ENCODE measurements at places on chromosomes 3 and 15.
A peak's percentile ranks its signal among the peaks of the same experiment; 100 is the strongest.

- no peak overlapping the region for H3K4me3 ChIP-seq
- peaks cover 2% of the 10 kb centered on the region for H3K4me1 ChIP-seq
- no peaks in the 10 kb centered on the region for H3K36me3 ChIP-seq
- no peak overlapping the region for H3K27ac ChIP-seq
These were observed 20.8 kb upstream of the VPS8 start for GRCh38 chr3:184791171-184791570.

DNA sequence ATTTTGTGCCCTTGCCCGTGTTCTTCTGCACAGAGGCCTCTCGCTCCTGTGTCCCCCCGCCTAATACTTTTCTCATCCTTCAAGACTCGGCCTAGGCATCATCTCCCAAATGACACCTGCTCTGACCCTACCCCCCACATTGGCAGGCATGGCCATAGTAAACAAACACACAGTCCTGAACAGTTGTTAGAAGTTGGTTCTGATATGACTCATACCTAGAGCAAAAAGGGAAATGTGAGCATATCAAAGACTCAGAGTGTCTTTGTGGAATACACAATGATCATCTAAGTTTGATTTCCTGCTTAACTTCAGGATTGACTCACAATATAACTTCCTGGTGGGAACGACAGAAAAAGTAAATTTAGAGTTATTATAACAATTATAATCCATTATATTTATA, 120.5 kb downstream of the POLR2M start:
- no peak for DNase-seq
- H3K4me1 ChIP-seq = no peaks in the 10 kb centered on the region
- no peak overlapping the region for H3K4me3 ChIP-seq
- no peaks in the 10 kb centered on the region for H3K36me3 ChIP-seq
- no peaks in the 10 kb centered on the region for H3K27me3 ChIP-seq

GRCh38 chr3:132563420-132564069, 33.5 kb upstream of the ACKR4 start:
- DNase-seq = no peak
- H3K4me3 ChIP-seq = no peak overlapping the region
- no peaks in the 10 kb centered on the region for H3K4me1 ChIP-seq
- no peaks in the 10 kb centered on the region for H3K36me3 ChIP-seq
- no peaks in the 10 kb centered on the region for H3K27me3 ChIP-seq
- H3K27ac ChIP-seq = no peak overlapping the region

- no peak for DNase-seq
- H3K4me3 ChIP-seq = no peak overlapping the region
- no peaks in the 10 kb centered on the region for H3K36me3 ChIP-seq
- no peak overlapping the region for H3K27ac ChIP-seq
These were observed 459.4 kb upstream of the TGFBR2 start for GRCh38 chr3:30146978-30147377.

- no peaks in the 10 kb centered on the region for H3K36me3 ChIP-seq
- DNase-seq = no peak
- no peaks in the 10 kb centered on the region for H3K4me1 ChIP-seq
- no peaks in the 10 kb centered on the region for H3K27me3 ChIP-seq
- no peak overlapping the region for H3K27ac ChIP-seq
These were observed 38.6 kb upstream of the RAF1 start for GRCh38 chr3:12702501-12702900.

- H3K27ac ChIP-seq = no peak overlapping the region
- H3K36me3 ChIP-seq = no peaks in the 10 kb centered on the region
- no peaks in the 10 kb centered on the region for H3K27me3 ChIP-seq
- H3K4me3 ChIP-seq = no peak overlapping the region
- no peaks in the 10 kb centered on the region for H3K4me1 ChIP-seq
These were observed 117.5 kb downstream of the FAM174B start for GRCh38 chr15:92538115-92538514.

GRCh38 chr3:35638980-35639253, 408 bp upstream of the ARPP21 start:
- H3K36me3 ChIP-seq = no peaks in the 10 kb centered on the region
- DNase-seq = no peak
- no peak overlapping the region for H3K4me3 ChIP-seq

DNA sequence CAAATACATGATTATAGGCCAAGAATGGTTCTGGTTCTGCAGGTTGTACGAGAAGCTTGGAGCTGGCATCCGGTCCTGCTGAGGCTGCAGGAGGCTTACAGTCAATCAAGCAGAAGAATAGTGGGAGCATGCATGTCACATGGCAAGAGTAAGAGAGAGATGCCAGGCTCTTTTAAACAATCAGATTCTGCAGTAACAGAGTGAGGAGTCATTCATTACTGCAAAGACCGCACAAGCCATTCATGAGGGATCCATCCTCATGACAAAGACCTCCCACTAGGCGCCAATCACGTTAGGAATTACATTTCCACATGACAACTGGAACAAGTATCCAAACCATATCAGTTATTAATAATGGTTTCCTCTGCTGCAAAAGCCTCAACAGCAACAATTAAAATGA, 536.8 kb downstream of the CADM2 start:
- H3K27ac ChIP-seq = no peak overlapping the region
- H3K4me3 ChIP-seq = no peak overlapping the region
- no peaks in the 10 kb centered on the region for H3K27me3 ChIP-seq
- no peak for DNase-seq
- H3K36me3 ChIP-seq = no peaks in the 10 kb centered on the region

- H3K27me3 ChIP-seq = no peaks in the 10 kb centered on the region
- no peaks in the 10 kb centered on the region for H3K36me3 ChIP-seq
- peak overlapping the region; percentile 70 for H3K27ac ChIP-seq
- DNase-seq = peak; percentile 90
These were observed 55.4 kb downstream of the SETD2 start for GRCh38 chr3:47108546-47108945.

GRCh38 chr15:99909592-99910295, 176.5 kb upstream of the LYSMD4 start:
- no peak overlapping the region for H3K27ac ChIP-seq
- H3K4me3 ChIP-seq = no peak overlapping the region
- H3K4me1 ChIP-seq = no peaks in the 10 kb centered on the region
- no peaks in the 10 kb centered on the region for H3K36me3 ChIP-seq

DNA sequence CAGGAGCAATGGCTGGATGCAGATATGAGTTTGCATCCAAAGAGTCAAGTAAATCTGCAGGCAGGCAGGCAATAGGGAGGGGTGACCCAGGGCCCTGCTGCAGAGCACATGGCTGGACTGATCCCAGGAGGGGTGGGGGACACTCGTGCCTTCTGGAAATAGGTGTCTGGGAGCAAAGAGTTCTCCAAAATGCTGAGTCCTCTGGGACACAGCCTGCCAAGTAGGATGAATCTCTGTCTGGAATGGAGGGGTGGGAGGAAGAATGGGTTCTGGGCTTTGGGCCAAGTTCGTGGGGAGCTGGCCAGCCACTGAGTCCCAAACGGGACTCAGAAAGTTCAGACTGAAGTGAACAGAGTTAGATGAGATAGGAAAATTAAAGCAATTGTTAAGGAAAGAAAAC, 214.5 kb downstream of the MTHFS start:
- DNase-seq = no peak
- no peak overlapping the region for H3K27ac ChIP-seq
- H3K4me3 ChIP-seq = no peak overlapping the region

DNA sequence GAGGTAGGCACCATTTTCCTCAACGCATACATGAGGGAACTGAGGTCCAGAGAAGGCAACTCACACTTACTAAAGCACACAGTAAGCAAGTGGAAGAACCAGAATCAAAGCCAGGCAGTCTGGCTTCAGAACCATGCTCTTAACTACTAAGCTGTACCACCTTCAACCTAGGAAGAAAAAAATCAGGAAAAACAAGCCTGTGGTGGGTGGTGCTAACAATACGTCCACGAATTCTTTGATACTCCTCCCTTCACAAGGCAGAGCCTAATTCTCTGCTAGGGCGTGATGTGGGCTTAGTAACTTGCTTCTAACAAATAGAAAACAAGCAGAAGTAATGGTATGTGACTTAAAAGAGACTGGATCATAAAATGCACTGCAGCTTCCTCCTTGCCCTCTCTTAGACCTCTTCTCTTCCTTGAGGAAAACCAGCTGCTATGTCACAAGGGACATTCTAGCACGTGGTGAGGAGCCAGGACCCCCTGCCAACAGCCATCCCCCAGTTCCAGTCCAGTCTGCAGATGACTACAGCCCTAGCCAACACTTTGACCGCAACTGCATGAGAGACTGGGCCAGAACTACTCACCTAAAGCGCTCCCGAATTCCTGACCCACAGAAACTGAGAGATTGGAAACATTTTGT, 36.9 kb downstream of the HACD2 start:
- no peaks in the 10 kb centered on the region for H3K4me1 ChIP-seq
- no peak overlapping the region for H3K4me3 ChIP-seq
- no peaks in the 10 kb centered on the region for H3K36me3 ChIP-seq
- DNase-seq = no peak

DNA sequence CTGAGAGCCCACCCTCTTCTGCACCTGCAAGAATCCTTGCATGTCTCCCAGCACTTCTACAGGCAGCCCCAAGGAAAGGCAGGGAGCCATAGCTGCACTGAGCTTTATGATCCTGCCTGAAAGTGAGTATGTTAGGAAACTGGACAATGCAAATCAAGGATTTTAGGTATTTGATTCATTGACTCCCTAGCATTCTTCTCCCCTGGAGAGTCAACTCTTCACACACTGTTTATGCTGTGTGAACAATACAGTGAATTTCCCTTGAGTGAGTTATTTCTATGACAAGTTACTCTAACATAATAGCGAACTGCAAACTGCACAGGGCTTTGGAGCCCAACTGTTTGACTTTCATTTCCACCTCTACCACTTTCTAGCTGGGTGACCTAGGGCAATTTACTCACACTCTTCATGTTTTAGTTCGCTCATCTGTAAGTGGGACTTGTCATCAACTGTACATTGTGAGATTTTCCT, 96.0 kb upstream of the PHLDB2 start:
- H3K36me3 ChIP-seq = no peaks in the 10 kb centered on the region
- H3K27me3 ChIP-seq = no peaks in the 10 kb centered on the region

DNA sequence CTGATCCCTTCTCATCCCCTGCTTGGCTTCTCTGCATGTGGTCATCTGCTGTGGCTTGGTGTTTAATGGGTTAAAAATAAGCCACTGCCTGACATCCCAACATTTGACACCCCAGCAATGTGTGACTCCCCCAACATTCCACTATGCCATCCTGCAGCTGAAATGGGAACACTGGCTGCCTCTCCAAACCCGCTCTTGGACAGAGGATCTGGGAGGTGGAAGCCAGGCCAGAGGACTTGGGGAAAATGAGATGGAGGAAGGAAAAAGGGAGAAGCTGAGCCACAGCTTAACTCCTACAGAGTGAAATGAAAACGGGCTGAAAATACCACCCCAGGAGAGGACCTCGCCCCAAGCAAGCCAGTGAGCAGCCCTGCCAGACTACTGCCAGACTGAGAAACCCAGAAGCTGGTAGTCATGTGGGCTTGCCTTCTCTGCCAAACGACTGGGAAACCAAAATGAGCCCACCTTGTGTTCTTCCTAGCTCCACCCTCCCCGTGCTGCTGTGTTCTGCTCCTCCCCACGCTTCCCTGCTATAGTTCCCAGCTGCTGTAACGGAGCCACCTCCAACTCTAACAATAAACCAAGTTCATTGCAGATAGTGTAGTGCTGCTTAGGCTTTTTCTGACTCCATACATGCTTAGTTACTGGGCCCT, 13.7 kb downstream of the MAP1A start:
- H3K4me1 ChIP-seq = peaks cover 8% of the 10 kb centered on the region
- no peak overlapping the region for H3K4me3 ChIP-seq
- H3K27ac ChIP-seq = no peak overlapping the region
- DNase-seq = peak; percentile 27

- DNase-seq = no peak
- no peaks in the 10 kb centered on the region for H3K27me3 ChIP-seq
- H3K27ac ChIP-seq = no peak overlapping the region
- no peak overlapping the region for H3K4me3 ChIP-seq
- no peaks in the 10 kb centered on the region for H3K4me1 ChIP-seq
These were observed 437.4 kb downstream of the GABRG3 start for GRCh38 chr15:27408428-27408827.

- no peaks in the 10 kb centered on the region for H3K36me3 ChIP-seq
- no peak overlapping the region for H3K27ac ChIP-seq
- DNase-seq = no peak
- H3K4me1 ChIP-seq = peaks cover 15% of the 10 kb centered on the region
These were observed 4.7 kb downstream of the EHD4 start for GRCh38 chr15:41967506-41968206.

DNA sequence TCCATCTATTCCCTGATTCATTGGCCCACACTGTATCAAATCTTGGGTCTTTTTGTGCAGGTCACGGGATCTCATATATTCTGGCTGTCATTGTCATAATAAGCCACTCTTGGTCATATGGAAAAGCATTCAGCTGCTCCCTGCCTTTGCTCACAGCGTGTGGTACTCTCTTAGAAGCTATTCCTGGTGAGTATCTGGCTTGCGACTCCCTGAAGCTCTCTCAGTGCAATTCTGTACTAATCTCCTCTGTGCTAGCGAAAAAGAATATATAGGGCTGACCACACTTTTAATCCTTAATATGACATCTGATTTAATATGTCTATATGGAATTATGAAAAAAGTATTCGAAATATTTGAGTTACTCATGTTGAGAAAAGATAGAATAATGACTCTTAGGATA, 440.8 kb upstream of the GBE1 start:
- H3K36me3 ChIP-seq = no peaks in the 10 kb centered on the region
- no peak for DNase-seq
- no peaks in the 10 kb centered on the region for H3K4me1 ChIP-seq
- no peak overlapping the region for H3K27ac ChIP-seq
- H3K27me3 ChIP-seq = no peaks in the 10 kb centered on the region

GRCh38 chr15:39896846-39897245, 23.2 kb downstream of the GPR176 start:
- peaks cover 6% of the 10 kb centered on the region for H3K4me1 ChIP-seq
- H3K27ac ChIP-seq = no peak overlapping the region
- H3K36me3 ChIP-seq = no peaks in the 10 kb centered on the region
- H3K27me3 ChIP-seq = no peaks in the 10 kb centered on the region

DNA sequence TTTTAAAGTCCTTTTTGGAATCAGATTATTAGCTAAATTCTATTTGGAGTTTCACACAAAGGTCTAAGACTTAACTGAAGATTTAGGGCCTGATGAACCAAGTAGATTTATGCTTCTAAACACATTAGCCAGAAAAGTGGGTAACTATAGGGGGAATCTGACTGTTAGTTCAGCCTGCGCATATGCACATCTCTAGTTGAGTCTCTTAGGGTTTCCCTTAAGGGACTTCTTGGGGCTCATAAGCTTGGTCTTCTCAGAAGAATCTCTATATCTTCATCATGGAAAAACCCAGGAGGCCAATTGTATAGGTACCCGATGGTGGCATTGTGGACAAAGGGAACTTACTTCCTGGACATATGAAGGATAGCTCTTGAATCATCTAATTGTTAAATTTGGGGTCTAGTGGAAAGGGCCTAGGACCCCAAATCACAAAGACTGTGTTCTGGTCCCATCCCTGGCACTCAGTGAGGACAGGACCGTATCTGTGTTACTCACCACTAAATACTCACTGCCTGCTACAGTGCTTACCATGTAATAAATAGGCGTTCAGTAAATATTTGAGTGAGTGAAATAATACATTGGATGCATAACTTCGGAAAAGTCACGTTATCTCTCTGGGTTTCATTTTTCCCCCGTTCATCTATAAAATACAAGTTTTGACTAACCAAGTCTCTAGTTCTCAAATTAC, 17.0 kb downstream of the SELENOT start:
- H3K36me3 ChIP-seq = no peaks in the 10 kb centered on the region
- no peaks in the 10 kb centered on the region for H3K27me3 ChIP-seq
- no peak overlapping the region for H3K27ac ChIP-seq
- peaks cover under 1% of the 10 kb centered on the region for H3K4me1 ChIP-seq

GRCh38 chr15:91635080-91635479, 218.4 kb upstream of the SLCO3A1 start:
- no peaks in the 10 kb centered on the region for H3K27me3 ChIP-seq
- no peaks in the 10 kb centered on the region for H3K36me3 ChIP-seq
- H3K4me3 ChIP-seq = no peak overlapping the region
- H3K27ac ChIP-seq = no peak overlapping the region

Data from mesendoderm (in vitro differentiated cells).